ENCODE measurements at places on chromosomes 6 and 20.

DNA sequence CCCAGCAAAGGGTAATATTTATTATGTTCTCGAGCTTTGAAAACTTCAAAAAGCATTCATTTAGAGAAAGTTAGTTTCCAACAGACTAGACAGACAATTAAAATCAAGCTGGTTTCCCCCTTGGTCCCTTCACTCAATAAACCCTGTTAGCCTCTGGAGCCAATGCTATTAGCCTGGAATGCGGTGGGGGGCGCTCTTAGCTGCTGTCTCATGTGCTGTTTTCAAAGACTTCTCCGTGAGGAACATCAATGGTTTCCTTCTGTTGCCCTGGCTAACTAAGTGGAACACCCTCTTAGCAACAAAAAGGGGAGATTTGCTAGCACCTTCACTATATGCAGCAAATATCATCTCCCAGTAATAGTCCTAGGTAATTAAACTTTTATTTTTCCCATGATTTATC is 86.4 kb downstream of the LY86 start:
- DNase-seq, result no peak

DNA sequence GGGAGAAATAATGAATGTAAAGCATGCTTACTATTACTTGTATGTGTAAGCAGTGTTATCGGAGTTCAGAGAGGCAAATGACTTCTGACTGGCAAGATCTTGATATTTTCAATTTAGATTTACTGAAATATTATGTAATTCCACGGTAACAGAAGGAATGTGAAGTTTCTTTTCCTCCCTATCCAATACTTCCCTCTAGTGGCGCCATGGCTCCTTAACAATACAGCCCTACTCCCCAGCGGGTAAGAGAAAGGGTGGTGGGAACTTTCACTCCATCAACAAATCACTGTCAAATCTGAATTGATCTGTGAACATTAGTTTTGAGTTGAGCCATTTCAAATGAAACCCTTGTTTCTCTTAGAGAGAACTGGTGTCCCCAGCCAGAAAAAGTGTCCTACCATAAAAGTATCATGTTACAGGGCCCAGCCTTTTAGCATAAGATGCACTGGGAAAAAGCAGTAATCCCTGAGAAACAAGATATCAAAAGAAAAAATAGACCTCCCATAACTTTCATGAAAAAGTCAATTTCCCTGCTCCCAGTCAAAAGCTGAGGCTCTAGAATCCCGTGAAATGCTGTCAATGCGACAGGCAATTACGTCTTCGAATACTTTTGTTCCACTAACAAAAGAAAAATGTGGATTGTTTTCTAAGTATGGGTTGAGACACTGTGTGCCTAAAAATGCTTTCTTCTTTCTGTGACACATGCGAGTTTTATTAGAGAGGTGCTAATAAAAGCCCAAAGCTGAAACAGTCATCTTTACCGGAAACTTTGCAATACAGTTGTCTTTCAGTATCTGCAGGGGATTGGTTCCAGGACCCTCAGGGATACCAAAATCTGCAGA is 12.9 kb downstream of the COX7A2 start:
- no peak for DNase-seq

GRCh38 chr6:166589786-166590574 is 3.5 kb upstream of the RAMACL start:
- no peak for DNase-seq

DNA sequence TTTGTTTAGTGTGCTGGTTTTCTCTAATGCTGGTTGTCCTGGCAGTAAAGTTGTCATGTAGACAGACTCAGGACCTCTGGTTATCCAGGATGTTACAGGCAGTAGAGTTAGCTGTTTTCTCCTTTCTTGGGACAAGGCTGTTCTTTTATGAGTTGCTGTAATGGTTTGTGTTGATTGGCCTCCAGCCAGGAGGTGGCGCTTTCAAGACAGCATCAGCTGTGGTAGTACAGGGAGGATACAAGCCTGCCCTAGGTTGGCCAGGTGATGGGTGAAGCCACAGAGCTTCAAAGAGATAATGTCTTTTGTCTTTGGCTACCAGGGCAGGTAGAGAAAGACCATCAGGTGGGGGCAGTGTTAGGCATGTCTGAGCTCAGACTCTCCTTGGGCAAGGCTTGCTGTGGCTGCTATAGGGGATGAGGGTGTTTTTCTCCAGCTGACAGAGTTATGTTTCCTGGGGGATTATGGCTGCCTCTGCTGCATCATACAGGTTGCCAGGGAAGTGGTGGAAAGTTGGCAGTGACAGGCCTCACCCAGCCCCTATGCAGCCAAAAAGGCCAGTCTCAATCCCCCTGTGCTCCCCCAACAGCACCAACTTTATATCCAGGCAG is 127.2 kb upstream of the TAB2 start:
- DNase-seq, result peak; percentile 51

DNA sequence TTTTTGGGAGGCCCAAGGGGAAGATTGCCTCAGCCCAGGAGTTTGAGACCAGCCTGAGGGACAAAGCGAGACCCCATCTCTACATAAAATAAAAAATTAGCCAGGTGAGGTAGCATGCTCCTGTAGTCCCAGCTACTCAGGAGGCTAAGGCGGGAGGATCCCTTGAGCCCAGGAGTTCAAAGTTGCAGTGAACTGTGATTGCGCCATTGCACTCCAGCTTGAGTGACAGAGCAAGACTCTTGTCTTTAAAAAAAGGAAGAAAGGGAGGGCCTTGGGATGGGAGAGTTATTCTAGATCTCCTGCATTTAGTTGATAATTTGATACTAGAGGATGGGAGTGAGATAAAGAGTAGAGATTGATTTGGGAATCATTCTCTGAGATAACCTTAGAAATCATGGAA is 68.1 kb downstream of the ITCH start:
- no peak for DNase-seq

- DNase-seq, result no peak
These were observed 176.9 kb downstream of the FOXA2 start for GRCh38 chr20:22407237-22408193.

DNA sequence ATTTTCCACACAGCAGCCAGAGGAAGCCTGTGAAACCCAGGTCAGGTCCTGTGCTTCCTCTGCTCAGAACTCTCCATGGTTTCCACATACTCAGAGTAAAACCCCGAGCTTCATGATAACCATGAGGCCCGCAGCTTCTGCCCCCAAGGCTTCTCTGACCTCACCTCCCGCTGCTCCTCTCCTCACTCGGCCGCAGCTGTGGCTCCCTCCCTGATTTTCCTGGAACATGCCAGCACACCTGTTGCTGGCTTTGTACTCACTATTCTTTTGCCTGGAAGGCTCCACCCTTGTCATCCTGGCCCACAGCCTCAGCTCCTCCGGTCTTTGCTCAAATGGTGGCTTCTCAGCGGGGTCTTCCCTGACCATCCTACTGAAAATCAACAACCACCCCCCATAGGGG is 341.7 kb downstream of the PREX1 start:
- DNase-seq, result no peak

GRCh38 chr6:72825315-72825911 is 203.5 kb downstream of the KCNQ5 start:
- DNase-seq, result no peak

- no peak for DNase-seq
These were observed 38.8 kb downstream of the ADNP start for GRCh38 chr20:50892394-50892793.

GRCh38 chr6:166448432-166448831 is 65.7 kb upstream of the MPC1 start:
- no peak for DNase-seq

GRCh38 chr6:167973148-167973885 is 24.2 kb upstream of the KIF25 start:
- no peak for DNase-seq

DNA sequence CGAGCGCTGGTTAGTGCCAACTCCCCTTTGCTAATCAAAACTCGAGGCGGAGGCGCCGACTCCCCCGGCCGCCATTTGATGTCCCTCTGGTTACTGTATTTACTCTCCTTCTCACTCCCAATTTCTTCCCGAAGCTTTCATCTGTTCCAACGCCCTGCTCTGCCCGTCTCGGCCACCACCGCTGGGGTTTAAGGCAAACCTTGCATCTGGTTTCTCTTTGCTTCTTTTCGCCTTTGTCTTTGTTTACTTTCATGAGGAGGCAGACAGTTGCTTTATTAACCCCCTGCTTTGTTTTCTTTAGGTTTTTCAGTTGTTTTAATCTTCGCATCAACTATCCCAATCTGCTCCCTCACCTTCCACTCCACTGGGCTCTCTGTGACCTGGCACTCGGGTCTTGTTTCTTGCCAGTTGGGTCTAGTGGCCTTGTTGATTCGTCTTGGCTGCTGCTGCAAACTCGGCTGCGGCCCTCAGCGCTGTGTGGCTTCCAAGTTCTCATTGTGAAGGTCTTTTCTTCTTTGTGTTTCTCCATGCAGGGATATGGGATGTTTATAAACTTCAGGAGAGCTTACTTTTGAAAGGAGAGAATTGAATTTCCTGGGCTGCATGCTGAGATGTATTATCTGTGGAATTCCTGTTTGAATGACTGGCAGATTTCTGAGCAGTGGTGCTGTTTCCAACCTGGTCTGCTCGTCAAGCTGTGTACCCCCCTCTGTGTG is 155.1 kb downstream of the CDC5L start:
- no peak for DNase-seq

DNA sequence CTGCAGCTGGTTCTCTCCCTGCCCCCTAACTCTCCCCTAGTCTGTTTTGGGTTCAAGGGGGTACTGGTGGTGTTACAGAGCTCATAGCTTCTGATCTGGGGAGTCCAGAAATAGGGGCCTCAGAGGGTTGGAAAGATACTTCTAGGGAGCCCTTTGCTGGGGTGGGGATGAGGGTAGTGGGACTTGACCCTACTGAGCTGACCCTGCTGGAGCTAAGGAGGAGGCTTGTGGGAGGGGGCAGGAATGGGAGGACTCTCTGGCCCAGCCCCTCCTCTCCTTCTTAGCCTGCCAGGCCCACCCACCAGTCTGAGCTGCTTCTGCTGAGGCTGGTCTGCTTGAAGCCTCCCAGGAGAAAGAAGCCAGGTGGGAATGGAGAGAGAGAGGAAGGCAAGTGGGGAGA is at the start of gene EGFL8:
Gene EGFL8 (plus strand): TSS at position 301 of the 400 bp plus-strand sequence. CDS start 1,571 bp downstream, outside the sequence.
- no peak for DNase-seq

DNA sequence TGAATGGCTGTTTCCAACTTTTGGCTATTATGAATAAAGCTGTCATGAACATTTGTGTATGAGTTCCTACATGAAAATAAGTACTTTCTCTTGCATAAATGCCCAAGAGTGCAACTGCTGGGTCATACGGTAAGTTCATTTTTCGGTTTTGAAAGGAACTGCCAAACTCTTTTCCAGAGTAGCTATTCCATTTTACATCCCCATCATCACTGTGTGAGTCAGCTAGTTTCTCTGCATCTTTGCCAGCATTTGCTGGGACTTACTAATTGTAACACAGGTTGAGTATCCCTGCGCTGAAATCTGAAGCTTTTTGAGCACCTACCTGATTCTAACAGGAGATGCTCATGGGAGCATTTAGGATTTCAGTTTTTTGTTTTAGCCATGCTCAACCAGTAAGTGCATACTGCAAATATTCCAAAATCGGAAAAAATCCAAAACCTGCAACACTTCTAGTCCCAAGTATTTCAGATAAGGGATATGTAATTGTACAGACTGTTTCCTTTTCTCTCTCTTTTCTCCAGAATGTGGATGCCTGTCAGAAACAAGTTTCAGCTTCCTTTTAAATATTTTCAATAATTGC is 118.4 kb downstream of the DTNBP1 start:
- DNase-seq, result no peak

DNA sequence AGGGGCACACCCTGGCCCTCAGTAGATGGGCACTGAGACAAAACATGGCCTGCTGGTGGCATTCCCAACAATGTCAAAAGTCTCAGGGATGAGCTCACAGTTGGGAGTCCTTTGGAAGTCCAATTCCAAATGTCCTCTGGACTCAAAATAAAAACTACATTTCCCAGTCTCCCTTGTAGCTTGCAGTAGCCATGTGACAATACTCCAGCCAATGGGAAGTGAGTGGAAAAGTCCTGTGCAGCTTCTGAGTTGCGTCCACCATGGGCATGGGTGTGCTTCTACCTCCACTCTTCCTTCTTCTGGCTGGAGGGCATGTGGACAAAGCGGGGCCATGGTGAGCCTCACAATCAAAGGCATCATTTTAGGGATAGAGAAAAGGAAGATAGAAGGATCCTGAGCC is 5.8 kb upstream of the ADAM33 start:
- DNase-seq, result no peak

GRCh38 chr20:35511814-35512420 is 17.5 kb downstream of the C20orf173 start:
- no peak for DNase-seq

GRCh38 chr20:63957004-63957689 is 931 bp upstream of the UCKL1 start:
- no peak for DNase-seq

GRCh38 chr6:16487996-16488674 is 249.7 kb downstream of the GMPR start:
- no peak for DNase-seq

DNA sequence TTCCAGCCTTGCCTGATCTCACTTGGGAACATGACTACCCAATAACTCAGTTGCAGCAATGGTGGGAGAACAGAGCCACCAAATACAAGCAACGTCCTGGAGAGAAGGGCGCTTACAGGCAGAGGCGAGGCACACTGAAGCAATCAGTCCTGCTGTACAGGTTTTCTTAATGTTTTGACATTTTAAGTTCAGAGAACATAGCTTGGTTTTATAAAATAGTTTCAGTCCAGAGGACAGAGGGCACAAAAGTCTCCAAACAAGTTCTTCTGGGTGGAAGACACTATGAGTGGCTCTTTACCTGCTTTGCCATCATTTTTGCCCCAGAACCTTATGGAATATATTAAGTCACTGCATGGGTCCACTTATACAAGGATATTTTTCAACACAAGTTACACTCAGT is 103.4 kb upstream of the KCNG1 start:
- DNase-seq, result no peak

- no peak for DNase-seq
These were observed 69.5 kb upstream of the LGSN start for GRCh38 chr6:63389191-63389844.

- no peak for DNase-seq
These were observed 19.0 kb downstream of the HS3ST5 start for GRCh38 chr6:114323784-114324183.

GRCh38 chr20:37323985-37324384 is 22.0 kb upstream of the SRC start:
- DNase-seq, result no peak

DNA sequence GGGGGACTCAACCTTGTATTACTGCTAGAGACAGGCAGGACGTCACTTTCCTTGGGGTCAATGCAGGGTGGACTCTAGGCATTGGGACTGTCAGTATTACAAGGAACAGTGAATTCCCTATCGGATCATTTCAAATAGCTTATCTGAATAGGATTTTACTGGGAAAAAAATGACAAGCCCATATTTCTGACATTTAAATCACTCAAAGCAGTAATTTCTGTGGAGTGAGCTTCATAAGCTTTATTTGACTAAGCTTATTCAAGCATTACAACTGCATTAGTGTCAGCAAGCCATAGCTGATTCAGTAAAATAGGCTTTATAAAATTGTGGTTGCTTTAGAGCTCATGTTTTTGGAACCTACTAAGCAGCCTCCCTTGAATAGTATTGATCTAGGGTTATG is 44.3 kb downstream of the TRDN start:
- DNase-seq, result no peak

DNA sequence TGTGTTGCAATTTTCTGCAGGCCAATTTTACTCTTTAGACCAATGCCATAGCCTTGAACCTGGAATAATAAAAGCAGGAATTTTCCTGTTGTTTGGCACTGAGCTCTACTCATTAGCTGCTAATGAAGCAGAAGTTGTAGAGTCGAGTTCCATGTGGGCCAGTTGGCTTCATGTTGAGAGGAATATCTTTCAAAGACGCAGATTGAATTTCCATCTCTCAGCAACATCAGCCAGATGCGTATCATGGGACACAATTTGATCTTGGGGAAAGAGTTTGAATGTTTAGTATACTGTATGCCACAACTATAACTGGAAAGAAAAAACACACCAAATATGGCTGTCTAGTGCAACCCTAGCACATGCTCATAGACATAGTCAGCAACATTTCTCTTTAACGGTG is 259.6 kb downstream of the BCKDHB start:
- DNase-seq, result no peak

Data from stimulated activated CD4-positive, alpha-beta T cell treated with anti-CD3 and anti-CD28 coated beads, Interleukin-1b, Interleukin-23, amount 100 ng/mL, for 24 hours (primary cell).